Activated T-helper 2 cell treated with anti-CD3 and anti-CD28 coated beads, Interferon-gamma antibody, Interleukin-2, Interleukin-4, amounts not matched to agents 10 μg/mL and 5 μg/mL and 100 μg/mL, durations not matched to agents 14 hours and 24 hours and 36 hours (primary cell): ENCODE measurements at places on chromosomes 1 and 21. TPM values are rescaled to one million over a fixed set of nuclear protein-coding genes. Genes with fewer than 3 reads are reported as not detected.

GRCh38 chr21:41961753-41962152 is 7.9 kb upstream of the C2CD2 start:
- no peak overlapping the region for H3K4me3 ChIP-seq
- no peak overlapping the region for H3K27ac ChIP-seq
- no peak for DNase-seq
- H3K27me3 ChIP-seq = peaks cover 16% of the 10 kb centered on the region

The RPTN gene
- total RNA-seq = not detected in 2 replicates

- peaks cover 6% of the 10 kb centered on the region for H3K27me3 ChIP-seq
- no peaks in the 10 kb centered on the region for H3K36me3 ChIP-seq
- H3K4me1 ChIP-seq = no peaks in the 10 kb centered on the region
- DNase-seq = no peak
Observed at GRCh38 chr1:157641177-157641576, 43.3 kb upstream of the FCRL4 start.

The CATSPERE gene
- total RNA-seq = 0.18 and 0.25 TPM in 2 replicates

DNA sequence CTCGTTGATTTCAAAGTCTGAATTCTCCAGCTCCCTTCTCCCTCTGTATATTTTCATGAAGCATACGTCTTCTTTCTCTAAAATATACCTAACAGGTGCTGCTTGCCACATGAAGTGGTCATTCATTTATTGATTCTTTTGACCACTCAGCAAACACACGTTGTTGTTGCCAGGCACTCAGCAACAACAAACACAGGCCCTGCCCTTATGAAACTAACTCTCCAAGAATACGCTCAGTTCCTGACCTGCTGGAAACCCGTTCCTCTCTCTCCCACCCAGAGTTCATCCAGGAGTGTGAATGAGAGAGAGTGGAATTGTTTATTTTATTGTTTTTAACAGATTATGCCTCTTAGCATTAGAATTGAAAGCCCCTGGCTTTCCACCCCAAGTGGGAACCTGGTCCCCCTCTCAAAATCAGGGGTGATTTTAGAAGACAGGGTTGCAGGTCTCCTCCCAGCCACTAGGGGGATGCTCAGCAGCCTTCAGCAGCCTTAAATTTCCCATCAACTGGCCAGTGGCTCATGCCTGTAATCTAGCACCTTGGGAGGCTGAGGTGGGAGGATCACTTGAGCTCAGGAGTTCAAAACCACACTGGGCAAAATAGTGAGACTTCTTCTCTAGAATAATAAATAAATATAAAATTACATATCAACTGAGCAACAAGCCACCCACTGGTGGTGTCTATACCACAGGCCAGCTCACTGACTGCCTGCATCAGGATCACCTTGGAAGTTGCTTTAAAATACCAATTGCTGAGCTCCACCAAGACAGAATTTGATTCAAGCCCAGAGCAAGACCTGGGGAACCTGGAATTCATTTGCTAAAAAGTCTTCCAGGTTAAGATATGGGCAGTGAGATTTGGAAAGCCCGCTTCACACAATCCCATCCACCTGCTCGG is 181.0 kb upstream of the KLHDC7A start:
- peaks cover 13% of the 10 kb centered on the region for H3K27me3 ChIP-seq
- no peaks in the 10 kb centered on the region for H3K4me1 ChIP-seq
- no peak for DNase-seq
- H3K27ac ChIP-seq = no peak overlapping the region
- H3K4me3 ChIP-seq = no peak overlapping the region

DNA sequence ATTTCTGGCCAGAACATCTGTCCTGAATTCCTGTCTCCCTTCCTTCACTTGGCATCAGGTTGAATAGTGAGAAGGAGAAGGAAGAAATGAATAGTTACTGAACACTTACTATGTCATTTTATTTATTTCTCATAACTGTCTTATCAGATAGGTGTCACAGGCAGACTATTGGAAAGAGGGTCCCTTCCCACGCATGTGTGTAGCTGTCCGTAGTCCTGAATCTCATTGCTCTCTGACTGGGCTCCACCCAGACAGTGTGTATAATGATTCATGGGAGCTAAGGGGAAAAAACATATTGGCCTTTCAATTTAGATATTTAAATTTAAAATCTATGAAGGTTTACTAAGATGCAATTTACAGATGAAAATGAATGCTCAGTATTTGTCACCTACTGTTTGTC is 86.1 kb downstream of the OMA1 start:
- H3K27me3 ChIP-seq = no peaks in the 10 kb centered on the region
- no peak overlapping the region for H3K4me3 ChIP-seq
- no peaks in the 10 kb centered on the region for H3K4me1 ChIP-seq
- DNase-seq = no peak
- no peaks in the 10 kb centered on the region for H3K36me3 ChIP-seq
- H3K27ac ChIP-seq = no peak overlapping the region

- peaks cover 33% of the 10 kb centered on the region for H3K36me3 ChIP-seq
- no peaks in the 10 kb centered on the region for H3K27me3 ChIP-seq
- no peak overlapping the region for H3K4me3 ChIP-seq
- DNase-seq = no peak
Observed at GRCh38 chr21:35236090-35236489, 187.0 kb upstream of the RUNX1 start.

The APOBEC4 gene
- total RNA-seq = not detected in 2 replicates

GRCh38 chr1:53738205-53739108 is 507 bp downstream of the GLIS1 start:
- H3K27me3 ChIP-seq = peaks cover 69% of the 10 kb centered on the region
- H3K27ac ChIP-seq = no peak overlapping the region
- H3K4me3 ChIP-seq = peak overlapping the region; percentile 5
- DNase-seq = no peak

DNA sequence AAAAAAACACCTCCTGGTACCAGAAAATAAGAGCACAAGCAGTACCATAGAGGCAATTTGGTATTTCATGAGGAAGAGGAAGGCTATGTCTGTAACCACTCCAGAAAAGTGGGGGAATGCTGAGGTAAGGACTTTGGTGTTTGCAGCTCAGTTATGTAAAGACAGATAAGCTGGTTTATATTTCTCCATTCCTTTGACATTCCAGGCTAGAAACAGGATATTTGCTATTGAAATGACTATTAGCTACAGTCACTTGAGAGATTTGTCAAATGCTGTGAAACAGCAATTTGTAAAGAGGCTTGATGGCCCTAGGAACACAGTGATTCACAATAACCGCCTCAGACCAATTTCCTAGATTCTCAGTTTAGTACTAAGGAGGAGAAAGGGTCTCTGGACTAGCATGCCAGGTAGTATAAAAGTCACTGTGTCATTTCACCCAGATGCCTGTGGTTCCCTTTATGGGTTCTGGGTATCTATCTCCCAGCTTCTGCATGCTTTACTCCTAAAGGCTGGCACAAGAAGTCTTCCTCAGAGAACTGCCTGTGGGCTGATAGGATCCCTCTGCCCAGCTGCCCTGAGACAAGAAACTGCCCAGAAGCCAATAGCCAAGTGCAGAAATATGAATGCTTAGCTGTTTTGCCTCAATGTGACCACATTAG is 80.5 kb downstream of the VCAM1 start:
- no peaks in the 10 kb centered on the region for H3K4me1 ChIP-seq
- no peaks in the 10 kb centered on the region for H3K36me3 ChIP-seq
- H3K4me3 ChIP-seq = no peak overlapping the region
- H3K27me3 ChIP-seq = peaks cover 3% of the 10 kb centered on the region
- no peak overlapping the region for H3K27ac ChIP-seq
- no peak for DNase-seq

- H3K4me3 ChIP-seq = no peak overlapping the region
- DNase-seq = no peak
- no peak overlapping the region for H3K27ac ChIP-seq
- no peaks in the 10 kb centered on the region for H3K36me3 ChIP-seq
Observed at GRCh38 chr1:4530166-4530785, 124.1 kb upstream of the AJAP1 start.

GRCh38 chr1:21447311-21447710 is 7.4 kb downstream of the NBPF3 start:
- H3K27me3 ChIP-seq = no peaks in the 10 kb centered on the region
- H3K4me3 ChIP-seq = no peak overlapping the region
- DNase-seq = no peak
- H3K36me3 ChIP-seq = peaks cover 4% of the 10 kb centered on the region

The ZFP69B gene
- 4.7 and 5.4 TPM in 2 replicates for total RNA-seq

DNA sequence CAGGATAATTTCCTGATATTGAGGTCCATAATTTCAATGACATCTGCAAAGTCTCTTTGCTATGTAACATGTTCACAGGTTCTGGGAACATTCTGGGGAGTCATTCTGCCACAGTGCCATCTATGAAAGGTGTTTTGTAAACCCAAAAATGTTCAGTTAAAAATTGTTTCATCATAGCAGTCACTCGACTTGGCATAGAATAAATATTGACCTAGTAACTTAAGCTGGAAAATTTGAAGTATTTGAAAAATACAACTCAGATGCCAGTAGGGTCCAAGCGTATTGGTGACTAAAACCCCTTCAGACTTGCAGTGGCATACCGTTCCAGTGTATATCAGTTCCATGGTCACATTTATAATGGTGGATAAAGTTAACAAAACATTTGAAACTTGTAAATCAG is 6.8 kb downstream of the DESI2 start:
- peaks cover 20% of the 10 kb centered on the region for H3K4me1 ChIP-seq
- no peak overlapping the region for H3K27ac ChIP-seq
- peaks cover 51% of the 10 kb centered on the region for H3K36me3 ChIP-seq
- DNase-seq = no peak

The HJV gene
- not detected in 2 replicates for total RNA-seq

The FAAH gene
- total RNA-seq = 2.4 and 3.8 TPM in 2 replicates

DNA sequence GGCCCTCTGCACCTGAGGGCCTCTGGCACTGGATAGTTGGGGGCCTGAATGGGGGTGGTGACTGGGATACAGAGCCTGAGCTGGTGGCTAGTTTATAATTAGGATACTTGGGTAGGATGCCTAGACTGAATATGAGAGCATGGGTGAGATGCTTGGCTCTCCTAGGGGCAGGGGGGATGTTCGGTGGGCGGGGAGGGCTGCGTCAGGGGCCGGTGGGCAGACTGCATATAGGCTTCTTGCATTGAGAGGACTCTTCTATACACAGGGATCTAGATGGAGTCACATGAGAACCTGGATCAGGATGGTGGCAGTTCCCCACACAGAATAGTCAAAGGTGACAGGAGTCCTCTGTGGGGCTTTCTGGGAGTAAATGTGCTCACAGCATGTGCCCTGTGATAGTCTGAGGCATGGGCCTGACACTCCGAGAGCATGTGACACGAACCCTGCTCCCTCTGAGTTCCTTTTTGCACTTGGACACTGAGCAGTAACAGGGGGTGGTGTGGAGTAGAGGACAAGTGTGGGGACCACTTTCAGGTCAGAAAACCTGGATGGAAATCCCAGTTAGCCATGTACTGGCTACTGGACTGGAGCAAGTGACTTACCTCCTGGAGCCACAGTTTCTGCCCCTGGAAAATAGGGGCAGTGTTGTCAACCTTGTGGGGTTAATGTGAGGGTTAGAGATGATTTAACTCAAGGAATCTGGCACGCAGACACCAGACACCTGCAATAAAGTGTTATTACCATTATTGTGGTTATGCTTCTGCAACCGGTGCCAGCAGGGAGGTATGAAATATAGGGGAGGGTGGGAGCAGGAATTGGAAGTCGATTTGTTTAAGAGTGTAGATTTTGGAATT is 2.2 kb downstream of the MAP7D1 start:
- peak overlapping the region; percentile 89 for H3K4me3 ChIP-seq
- no peaks in the 10 kb centered on the region for H3K27me3 ChIP-seq
- H3K36me3 ChIP-seq = peaks cover 37% of the 10 kb centered on the region
- DNase-seq = no peak
- H3K4me1 ChIP-seq = peaks cover 63% of the 10 kb centered on the region

DNA sequence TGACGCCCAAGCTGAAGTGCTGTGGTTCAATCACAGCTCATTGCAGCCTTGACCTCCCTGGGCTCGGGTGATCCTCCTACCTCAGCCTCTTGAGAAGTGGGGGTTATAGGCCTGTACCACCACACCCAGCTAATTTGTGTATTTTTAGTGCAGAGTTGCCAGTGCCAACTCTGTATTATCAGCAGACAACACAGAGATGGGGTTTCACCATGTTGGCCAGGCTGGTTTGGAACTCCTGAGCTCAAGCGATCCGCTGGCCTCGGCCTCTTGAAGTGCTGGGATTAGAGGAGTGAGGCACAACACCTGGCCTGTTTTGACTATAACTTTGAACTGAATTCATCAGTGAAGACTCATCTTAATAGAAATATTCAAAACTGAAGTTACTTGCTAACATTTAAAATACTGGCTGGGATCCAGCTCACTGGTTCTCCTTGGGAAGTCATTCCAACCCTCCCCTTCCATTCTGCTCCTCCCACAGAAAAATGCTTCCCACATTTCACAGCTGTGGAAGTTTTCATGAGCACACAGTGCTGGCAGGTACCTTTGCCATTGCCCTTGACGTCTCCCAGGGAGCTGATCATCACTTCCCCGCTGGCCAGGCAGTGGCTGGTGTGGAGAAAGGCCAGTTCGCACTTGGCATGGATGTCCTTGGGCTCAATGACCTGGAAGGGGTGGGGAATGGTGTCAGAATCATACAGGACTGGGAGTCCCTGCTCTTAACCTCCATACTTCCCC is 4.7 kb downstream of the SELENBP1 start:
- no peaks in the 10 kb centered on the region for H3K27me3 ChIP-seq
- no peak for DNase-seq
- no peaks in the 10 kb centered on the region for H3K36me3 ChIP-seq
- no peaks in the 10 kb centered on the region for H3K4me1 ChIP-seq
- no peak overlapping the region for H3K27ac ChIP-seq

- H3K36me3 ChIP-seq = no peaks in the 10 kb centered on the region
- H3K27ac ChIP-seq = no peak overlapping the region
- H3K4me1 ChIP-seq = peaks cover 22% of the 10 kb centered on the region
- DNase-seq = no peak
- peaks cover 3% of the 10 kb centered on the region for H3K27me3 ChIP-seq
- H3K4me3 ChIP-seq = peak overlapping the region; percentile 31
Observed at GRCh38 chr1:244968471-244968871, 104.1 kb upstream of the HNRNPU start.

GRCh38 chr21:30102871-30103270 is 63.7 kb downstream of the CLDN17 start:
- no peak for DNase-seq
- no peak overlapping the region for H3K27ac ChIP-seq
- H3K4me1 ChIP-seq = no peaks in the 10 kb centered on the region
- H3K36me3 ChIP-seq = no peaks in the 10 kb centered on the region
- no peak overlapping the region for H3K4me3 ChIP-seq

The CD1D gene
- total RNA-seq = not detected in 2 replicates

- peaks cover 4% of the 10 kb centered on the region for H3K4me1 ChIP-seq
- peaks cover 6% of the 10 kb centered on the region for H3K27me3 ChIP-seq
- H3K4me3 ChIP-seq = no peak overlapping the region
- H3K27ac ChIP-seq = no peak overlapping the region
Observed at GRCh38 chr21:36575306-36575705, 95.4 kb upstream of the CLDN14 start.

- DNase-seq = no peak
- no peak overlapping the region for H3K4me3 ChIP-seq
- H3K27ac ChIP-seq = no peak overlapping the region
- peaks cover 21% of the 10 kb centered on the region for H3K27me3 ChIP-seq
- no peaks in the 10 kb centered on the region for H3K36me3 ChIP-seq
- H3K4me1 ChIP-seq = peaks cover 15% of the 10 kb centered on the region
Observed at GRCh38 chr1:22292011-22292788, 149.3 kb upstream of the WNT4 start.

The FAM78B gene
- 1.2 and 1.4 TPM in 2 replicates for total RNA-seq

The COL6A1 gene
- 0.23 and 0.37 TPM in 2 replicates for total RNA-seq

GRCh38 chr1:76951153-76951552 is 83.9 kb downstream of the ST6GALNAC5 start:
- H3K4me1 ChIP-seq = no peaks in the 10 kb centered on the region
- no peaks in the 10 kb centered on the region for H3K36me3 ChIP-seq
- H3K4me3 ChIP-seq = no peak overlapping the region
- H3K27me3 ChIP-seq = no peaks in the 10 kb centered on the region
- no peak overlapping the region for H3K27ac ChIP-seq

GRCh38 chr1:21594935-21595897 is 73.9 kb downstream of the RAP1GAP start:
- no peaks in the 10 kb centered on the region for H3K36me3 ChIP-seq
- H3K27me3 ChIP-seq = peaks cover 4% of the 10 kb centered on the region
- H3K27ac ChIP-seq = no peak overlapping the region
- H3K4me1 ChIP-seq = no peaks in the 10 kb centered on the region
- DNase-seq = peak; percentile 34
